ENCODE measurements at places on chromosomes 1 and 21. TPM values are rescaled to one million over a fixed set of nuclear protein-coding genes. Genes with fewer than 3 reads are reported as not detected.

The MPL gene
- total RNA-seq: not detected

The PLEKHA6 gene
- 0.13 TPM for total RNA-seq

The CFAP141 gene
- total RNA-seq: not detected

The SPATA45 gene
- not detected for total RNA-seq

The TAS1R3 gene
- 0.53 TPM for total RNA-seq

The GBP5 gene
- 74.5 TPM for total RNA-seq

The TOR3A gene
- 48.5 TPM for total RNA-seq

The APOBEC4 gene
- not detected for total RNA-seq

GRCh38 chr1:234213658-234214128, 159.6 kb upstream of the COA6 start:
- DNase-seq: no peak

DNA sequence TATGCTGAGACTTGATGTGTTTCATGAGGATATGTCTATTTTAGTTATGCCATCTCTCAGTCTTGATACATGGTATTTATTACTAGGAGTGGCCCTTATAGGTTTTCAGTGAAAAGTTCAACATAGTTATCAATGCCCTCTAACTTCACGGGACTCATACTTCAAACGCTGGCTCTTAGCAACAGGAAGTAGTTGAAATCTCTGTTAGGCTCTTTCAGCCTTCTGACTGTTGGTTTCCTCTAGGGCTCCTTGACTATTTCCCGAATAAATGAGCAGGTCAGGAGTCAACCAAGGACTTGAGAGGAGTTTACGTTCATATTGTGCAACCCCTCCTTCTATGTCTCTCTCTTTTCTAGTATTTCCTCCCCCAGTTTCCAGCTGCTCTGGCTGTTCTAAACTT, 141.8 kb downstream of the RGS7 start:
- DNase-seq: no peak

GRCh38 chr1:153357853-153358690, at the start of gene S100A9:
Gene S100A9, plus strand, starts transcription at chr1:153357854. Its CDS starts 430 bp downstream, at chr1:153358284.
- DNase-seq: no peak

- no peak for DNase-seq
Measured at GRCh38 chr1:149942207-149942606, 5.5 kb upstream of the MTMR11 start.

DNA sequence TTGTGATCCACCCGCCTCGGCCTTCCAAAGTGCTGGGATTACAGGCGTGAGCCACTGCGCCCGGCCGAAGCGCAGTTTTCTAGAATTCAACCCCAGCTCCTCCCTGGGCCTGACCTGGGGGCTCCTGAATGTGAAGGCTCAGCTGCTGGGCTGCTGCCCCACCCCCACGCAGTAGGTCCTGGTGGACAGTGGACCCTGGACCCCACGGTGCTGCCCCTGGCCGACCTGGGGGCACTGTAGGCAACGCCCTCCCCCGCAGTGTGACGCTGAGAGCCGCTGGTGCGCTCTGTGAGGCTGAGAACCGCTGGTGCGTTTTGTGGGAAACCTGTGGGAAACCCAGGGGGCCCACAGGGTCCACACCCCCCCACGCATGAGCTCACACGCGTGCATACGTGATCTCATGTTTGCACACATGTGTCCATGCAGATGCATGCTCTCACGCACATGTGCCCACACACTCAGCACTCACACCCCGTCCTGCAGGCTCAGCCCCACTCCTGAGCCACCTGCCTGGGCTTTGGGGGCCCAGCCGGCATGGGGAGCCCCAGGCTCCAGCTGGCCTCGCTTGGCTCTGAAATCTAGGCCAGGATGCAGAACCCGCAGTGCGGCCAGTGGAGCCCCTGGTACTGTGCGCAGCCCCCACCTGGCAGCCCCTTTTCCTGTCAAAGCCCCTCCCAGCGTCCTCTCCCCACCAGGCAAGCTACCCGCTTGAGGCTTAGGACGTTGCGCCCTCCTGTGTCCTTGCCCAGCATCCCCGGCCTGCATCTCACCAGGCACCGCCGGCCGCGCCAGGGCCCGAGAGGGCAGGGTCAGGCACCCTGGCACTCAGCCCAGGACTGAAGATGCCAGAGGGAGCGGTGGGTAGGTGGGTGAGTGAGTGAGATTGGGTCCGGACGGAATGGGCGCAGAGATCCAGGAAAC, 67.7 kb downstream of the COL18A1 start:
- no peak for DNase-seq

DNA sequence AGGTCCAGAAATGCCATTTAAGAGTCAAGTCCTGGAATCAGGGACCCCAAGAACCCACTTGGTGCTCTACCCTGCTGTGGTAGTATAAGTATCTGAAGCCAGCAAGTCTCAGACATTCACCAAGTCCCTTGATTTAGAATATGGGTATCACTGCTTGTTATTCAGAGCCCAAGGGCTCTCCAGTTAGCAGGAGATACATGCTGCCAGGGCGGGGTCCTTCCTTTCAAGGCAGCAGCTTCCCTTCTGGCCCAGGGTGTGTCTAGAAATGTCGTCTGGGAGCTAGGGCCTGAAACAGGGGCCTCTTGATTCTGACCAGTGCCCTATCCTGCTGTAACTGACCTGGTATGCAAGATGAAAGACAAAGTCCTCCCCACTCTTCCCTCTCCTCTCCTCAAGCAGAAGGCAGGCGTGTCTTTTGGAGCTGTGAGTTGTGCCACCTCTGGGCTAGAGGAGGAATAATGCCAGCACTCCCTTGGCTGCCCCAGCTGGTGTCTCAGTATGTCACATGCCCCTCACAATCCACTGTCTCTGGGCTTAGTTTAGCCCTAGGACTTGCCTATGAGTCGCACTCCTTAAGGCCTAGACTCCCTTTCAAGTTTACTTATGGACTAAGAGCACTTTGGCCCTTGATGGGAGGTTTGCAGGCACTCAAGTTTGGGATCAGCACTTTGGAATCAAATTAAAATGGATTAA, 200.2 kb downstream of the MRPL39 start:
- no peak for DNase-seq

- DNase-seq: no peak
Measured at GRCh38 chr21:42925114-42925926, at the start of gene ERVH48-1. Gene ERVH48-1, minus strand, starts transcription at chr21:42925630. Its CDS starts 6,624 bp downstream, at chr21:42919006.

DNA sequence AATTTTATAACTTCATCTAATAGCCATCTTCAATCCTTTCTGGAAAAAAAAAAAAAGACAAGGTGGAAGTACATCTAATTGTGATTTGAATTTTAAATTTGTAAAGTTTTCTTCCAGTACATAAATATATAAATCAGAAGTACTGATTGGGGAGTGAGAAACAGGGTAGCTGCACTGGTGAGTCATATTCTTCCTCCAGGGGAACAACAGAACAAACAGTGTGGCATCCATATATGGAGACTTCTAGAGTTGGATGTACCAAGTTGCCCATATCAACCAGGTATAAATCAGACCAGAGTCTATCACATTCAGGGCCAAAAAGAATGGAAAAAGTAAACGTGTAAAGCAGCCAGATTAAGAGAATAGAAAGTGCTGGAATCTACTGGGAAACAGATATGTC, 66.0 kb upstream of the NRIP1 start:
- no peak for DNase-seq

DNA sequence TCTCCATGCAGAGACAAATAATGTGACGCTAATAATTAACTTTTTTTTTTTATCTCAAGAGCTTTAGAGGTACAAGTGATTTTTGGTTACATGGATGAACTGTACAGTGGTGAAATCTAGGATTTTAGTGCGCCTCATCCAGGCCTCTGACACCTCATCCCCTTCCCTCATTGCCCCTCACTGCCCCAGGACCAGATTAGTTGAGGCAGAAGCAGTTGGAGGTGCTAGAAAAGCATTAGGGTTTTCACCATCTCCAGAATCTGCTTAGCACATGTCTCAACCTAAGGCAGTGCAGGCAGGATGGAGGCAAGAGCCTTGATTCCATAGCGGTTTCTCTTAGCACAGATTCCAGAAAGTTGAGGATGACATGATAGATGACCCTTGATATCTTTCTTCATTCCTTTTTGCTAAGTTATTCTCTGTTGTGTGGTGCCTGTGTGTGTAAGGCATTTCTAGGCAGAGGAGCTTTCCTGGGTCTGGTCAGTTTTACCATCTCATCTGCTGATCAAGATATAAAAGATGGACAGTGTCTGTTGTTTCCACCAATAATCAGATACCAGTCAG, 16.3 kb upstream of the IL10 start:
- DNase-seq: no peak

- DNase-seq: no peak
Measured at GRCh38 chr1:85225624-85226380, 25.0 kb upstream of the SYDE2 start.

DNA sequence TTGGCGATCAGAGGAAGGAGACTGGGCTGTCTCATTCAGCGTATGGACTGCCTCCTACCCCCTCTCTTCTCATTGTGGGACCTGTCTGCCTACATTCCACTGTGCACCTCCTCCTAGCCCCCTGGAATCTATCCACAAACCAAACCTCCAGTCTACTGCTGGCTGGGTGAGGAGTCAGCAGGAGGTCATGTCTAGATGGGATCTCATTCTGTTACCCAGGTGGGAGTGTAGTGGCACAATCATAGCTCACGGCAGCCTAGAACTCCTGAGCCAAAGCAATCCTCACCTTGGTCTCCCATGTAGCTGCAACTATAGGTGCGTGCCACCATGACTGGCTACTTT, 18.0 kb upstream of the TTC22 start:
- DNase-seq: no peak

DNA sequence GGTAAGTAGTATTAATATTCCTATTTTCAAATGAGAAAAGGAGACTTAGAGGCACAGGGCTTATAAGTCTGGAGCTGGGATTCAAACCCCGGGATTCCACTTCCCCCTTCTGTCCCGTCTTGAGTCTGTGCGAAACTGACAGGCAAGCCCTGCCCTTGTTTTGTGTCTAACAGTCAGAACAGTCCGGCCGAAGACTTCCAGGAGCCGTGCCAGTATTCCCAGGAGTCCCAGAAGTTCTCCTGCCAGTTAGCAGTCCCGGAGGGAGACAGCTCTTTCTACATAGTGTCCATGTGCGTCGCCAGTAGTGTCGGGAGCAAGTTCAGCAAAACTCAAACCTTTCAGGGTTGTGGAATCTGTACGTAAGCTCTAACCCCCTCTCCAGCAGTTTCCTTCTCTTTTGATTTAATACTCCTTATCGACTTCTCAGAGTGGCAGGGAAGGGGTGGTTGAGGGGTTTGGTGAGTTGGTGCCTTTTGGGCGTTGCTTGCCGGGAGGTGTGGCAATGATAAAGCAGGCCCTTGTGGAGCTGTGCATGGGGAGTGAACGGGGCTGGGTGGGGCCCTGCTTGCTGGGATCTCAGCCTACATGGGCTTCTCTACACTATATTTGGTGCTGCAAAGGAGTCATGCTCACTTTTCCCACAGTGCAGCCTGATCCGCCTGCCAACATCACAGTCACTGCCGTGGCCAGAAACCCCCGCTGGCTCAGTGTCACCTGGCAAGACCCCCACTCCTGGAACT, 29.4 kb downstream of the IL6R start:
- DNase-seq: no peak

DNA sequence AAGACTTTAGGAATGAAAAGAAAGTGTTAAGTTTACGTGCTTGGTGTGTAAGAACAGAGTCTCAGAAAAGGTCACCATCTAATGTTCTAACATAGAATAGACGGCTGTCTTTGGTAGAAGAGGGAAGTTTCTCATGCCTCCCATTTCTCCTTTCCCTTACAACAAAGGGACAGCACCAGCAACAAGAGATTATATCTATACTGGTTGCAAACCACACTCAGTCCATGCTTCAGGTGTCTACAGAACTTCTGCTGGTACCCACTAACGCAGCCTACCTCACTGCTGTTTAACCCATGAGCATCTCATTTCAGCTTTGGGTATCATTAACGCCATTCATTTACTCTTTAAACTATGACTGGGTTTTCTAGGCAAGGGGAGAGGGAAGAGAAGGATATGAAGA, 9.2 kb upstream of the ITPKB start:
- no peak for DNase-seq

GRCh38 chr1:229640455-229640854, 14.4 kb downstream of the URB2 start:
- no peak for DNase-seq
